ENCODE measurements at places on chromosomes 12 and 14.

DNA sequence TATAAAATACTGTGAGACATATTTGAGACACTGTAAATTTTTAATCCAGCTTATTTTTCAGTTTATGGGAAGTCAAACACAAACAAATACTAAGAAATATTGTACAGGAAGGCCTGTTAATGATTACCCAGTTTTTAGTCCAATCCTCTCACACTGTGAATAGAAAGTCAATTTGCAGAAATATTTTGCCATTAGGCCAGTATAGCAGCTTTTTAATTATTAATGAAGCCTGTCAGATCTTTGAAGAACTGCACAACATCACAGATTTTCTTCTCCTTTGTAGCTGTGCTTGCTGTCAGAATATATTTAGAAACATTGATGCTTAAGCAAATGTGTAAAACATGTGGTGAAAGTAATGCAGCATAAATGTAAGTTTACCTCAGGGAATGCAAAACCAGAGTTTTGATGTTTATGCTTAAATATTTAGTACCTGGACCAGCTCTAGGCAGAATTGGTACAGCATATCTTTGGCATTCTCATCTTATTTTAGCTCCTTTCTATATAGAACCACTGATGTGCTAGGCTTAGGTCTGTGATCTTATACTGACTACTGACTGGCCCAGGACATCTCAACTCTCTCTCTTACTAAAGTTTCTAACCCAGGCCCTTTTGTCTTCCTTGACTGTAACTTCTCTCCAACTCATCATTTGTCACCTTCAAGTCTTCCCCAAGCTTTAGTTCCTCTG lies 230.8 kb upstream of the NAV3 start:
- peak; percentile 62 for DNase-seq

GRCh38 chr12:62259631-62259992 lies 592 bp upstream of the USP15 start:
- DNase-seq, result no peak

GRCh38 chr14:80844872-80845271 lies 96.7 kb downstream of the CEP128 start:
- no peak for DNase-seq

GRCh38 chr14:32932914-32933628 lies 5.6 kb upstream of the NPAS3 start:
- DNase-seq, result peak; percentile 80

DNA sequence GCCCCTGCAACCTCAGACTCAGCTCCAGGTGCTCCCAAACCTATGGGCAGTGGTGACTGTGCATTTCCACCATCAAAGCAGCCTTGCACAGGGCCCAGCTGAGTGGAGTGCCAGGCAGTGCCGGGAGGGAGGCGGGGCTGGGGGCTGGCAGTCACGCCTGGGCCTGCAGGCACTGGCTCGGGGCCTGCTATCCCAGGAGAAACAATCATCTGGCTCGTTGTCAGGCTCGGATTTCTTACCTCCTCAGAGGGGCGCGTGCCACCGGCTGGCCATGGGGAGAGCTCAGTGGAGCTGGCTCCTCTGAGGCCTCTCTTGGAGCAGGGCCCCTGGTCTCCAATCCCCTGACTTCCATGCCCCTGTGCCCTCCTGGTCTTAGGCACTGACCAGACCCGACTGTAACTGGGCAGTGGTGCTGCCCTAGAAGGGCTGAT lies 20.2 kb upstream of the PPP1R13B start:
- peak; percentile 24 for DNase-seq

DNA sequence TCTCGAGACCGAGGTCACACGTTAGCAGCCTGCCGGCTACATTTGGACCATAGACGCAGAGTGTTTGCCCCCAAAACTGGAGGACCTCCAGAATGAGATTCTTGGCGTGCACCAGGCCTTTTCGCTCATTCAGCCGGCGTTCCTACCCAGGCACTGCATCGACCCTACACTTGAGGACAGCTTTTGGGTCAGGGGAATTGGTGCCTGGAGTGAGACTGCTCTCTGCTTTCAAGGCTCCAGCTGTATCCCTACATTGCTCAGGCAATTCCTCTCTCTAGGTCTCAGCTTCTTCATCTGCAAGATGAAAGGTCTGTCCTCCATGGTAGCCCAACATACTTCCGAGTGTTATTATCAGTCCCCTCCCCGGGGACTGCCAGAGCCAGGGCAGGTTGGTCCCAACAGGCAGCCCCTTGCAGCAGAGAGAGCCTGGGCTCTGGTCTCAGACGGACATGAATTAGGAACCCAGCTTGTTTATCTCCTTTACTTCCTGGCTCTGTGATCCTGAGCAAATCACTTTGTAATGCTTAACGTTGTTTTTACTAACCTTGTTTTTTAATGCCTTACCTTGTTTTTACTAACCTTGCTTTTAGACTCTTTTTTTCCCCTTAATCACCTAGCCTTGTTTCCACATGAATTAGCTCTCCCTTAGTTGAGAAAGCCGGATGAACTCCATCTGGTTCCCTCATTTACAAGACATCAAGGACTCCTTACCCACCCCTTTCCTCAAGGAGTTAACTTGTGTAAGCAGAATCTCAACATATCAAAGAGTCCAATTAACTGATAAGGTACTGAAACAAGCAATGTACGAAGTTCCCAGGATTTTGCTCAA lies 892 bp downstream of the TCHP start:
- DNase-seq, result no peak
